ENCODE measurements at places on chromosomes 5 and 9.

DNA sequence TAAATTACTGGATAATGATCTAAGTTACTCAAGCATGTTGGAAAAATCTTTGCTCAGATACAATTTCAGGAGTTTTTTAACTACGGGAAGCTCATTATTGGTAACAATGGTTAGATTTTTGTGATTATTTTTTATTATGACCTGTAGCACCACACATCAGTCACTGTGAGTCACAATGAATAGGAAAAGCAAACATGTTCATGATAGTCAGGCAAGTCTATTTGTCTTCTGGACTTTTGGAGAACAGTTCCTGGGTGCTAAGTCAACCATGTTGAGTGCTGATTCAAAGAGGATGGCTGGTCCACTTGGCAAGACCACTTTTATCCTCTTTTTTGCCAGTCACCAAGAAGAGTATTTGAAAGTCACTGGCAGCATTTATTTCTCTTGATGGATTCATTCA is 403.2 kb downstream of the KIF4B start:
- no peak for DNase-seq

GRCh38 chr5:172501708-172502320 is 47.5 kb upstream of the SH3PXD2B start:
- no peak for DNase-seq

GRCh38 chr5:14364096-14364495 is 217.5 kb upstream of the OTULINL start:
- no peak for DNase-seq

GRCh38 chr5:127849408-127849807 is 146.2 kb downstream of the CCDC192 start:
- DNase-seq, result no peak

- no peak for DNase-seq
Observed at GRCh38 chr5:177985430-177986040, 10.5 kb downstream of the PROP1 start.
